ENCODE measurements at places on chromosomes 4 and X.

- no peak for DNase-seq
These were observed 83.8 kb downstream of the GRID2 start for GRCh38 chr4:92387459-92388069.

- DNase-seq: no peak
These were observed 163.1 kb downstream of the CPE start for GRCh38 chr4:165541851-165542459.

DNA sequence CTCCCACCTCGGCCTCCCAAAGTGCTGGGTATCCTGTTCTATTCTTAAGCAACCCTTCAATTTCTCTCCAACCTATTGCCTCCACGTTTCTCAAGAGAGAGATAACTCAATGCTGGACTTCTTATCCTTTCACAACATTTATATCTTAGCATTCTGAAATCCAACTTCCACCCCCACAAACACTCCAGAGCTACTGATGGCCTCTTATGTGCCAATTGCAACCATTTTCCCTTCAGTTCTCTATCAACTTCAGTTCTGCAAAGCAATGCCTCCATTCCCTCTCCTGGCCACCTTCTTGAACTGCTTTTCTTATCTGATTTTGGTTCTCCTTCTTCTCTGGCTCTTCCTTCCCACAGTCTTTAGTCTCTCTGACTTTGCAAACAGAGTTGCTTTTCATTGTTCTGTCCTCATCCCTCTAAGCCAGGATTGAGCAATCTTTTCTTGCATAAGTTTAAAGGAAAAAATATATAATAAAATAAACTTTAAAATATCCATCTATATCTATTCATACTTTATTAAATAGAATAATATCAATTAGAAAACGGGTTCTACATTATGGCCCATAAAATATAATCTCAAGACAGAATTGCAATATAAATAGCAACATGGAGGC is 3.6 kb upstream of the STBD1 start:
- no peak for DNase-seq

- peak; percentile 14 for DNase-seq
These were observed at the start of gene SLC16A2 for GRCh38 chrX:74421036-74421739. SLC16A2 (plus strand) TSS chrX:74421493; CDS start chrX:74421638, 145 bp downstream.

DNA sequence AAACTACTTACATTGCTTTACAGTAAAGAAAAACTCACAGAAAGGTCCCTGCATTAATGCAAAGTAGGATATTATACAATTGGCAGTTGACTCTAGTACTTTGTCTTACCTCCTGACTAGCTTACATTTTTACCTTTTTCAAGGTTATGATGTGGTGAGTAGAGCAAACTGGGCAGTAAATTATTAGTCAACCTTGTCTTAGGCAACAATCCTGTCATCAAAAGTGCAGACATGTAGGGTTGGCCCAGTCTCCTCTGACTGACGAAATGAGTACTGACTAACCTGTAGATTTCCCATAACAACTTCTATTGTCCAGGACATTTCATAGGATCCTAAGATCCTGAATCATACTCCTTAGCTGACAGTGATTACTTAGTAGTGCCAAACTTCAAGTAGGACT is 142.0 kb upstream of the NUDT6 start:
- DNase-seq: no peak

DNA sequence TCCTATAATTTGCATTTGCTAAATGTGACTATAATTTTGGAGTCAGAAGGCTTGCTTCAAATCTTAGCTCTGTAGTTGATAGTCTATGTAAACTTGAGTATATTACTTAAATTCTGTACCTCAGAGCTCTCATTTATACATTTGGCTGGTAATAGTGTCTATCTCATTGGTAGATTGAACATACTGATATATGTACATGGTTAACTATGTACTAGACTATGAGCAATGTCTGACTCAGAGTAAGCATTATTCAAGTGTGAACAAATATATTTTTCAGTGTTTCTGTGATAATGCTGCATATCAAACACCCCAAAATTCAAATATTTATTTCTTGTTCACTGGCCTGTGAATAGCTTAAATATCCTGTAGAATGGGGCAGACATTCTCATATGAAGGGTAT is 1568.9 kb upstream of the PABPC4L start:
- no peak for DNase-seq

GRCh38 chr4:183987987-183988392 is 82.9 kb downstream of the STOX2 start:
- DNase-seq: peak; percentile 13

DNA sequence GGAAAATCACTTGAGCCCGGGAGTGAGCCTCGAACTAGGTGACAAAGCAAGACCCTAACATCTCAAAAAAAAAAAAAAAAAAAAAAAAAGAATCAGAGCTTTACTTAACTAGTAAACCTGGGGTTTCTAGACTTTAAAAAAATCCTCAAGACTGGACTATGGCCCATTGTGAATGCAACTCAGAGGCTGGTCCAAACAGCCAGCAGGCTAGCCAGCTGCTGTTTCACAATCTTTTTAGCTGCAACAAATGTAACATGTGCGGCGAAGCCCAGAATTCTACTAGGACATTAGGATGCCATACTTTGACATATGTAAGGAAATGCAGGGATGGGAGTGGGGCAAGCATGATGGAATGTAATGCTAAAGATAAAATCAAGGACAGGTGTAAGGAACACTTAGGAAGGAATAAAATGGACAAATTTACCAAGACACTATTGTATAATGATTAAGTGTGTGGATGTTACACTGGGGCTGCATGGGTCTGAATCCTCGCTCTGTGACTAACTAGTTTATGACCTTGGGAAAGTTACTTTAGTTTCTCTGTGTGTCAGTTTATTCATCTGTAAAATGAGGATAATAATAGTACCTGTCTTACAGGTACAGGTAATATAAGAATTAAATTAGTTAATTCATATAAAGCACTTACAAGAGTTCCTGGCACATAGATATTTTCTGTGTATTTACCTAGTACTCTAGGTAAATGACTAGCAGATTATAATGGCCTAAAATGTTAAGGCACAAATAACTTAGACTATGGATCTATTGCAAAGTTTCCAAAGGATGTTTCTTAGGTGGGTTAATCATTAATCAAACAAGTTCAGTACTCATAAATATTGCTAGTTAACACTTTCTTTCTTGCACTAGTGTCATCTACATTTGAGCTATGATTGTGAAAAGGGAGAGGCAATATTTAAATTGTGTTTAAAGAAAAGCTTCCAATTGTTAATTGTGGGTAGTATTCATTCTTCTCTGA is 49.5 kb downstream of the HELQ start:
- DNase-seq: no peak

DNA sequence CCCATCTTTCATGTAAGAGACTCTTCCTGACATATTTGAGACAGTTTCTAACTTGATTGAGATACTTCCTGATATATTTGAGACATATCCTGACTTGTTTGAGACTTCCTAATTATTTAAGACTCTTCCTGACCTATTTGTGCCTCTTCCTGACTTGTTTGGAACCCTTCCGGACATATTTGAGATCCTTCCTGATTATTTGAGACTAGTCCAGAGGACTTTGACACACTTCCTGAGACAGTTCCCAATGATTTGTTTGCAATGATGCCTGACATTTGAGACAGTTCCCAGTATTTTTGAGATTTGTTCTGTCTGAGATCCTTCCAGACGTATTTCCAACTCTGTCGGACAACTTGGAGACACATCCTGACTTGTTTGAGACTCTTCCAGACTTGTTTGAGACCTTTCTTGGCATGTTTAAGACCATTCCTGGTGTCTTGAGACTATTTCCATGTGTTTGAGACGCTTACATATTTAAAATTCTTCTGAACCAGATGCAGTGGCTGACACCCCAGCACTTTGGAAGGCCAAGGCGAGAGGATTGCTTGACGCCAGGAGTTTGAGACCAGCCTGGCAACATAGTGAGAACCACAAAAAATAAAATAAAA is 118.9 kb upstream of the USP9X start:
- DNase-seq: no peak

DNA sequence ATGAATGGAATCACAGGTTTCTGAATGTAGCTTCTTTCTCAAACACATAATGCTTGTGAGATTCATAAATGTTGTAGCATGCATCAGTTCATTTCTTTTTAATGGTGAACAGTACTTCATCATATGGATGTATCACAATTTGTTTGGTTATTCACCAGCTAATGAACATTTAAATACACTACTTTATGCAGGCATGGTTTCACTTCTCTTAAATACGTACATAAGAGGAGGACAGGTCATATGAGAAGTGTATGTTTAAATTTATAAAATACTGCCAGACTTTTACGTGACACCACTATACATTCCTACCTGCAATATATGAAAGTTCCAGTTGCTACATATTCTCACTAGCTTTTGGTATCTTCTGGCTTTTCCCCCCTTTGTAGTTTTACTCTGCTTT is 65.4 kb downstream of the ANKRD17 start:
- no peak for DNase-seq

- DNase-seq: no peak
These were observed 42.7 kb upstream of the CTAG2 start for GRCh38 chrX:154695911-154696675.

GRCh38 chr4:62513306-62513705 is 1313.2 kb downstream of the ADGRL3 start:
- no peak for DNase-seq

DNA sequence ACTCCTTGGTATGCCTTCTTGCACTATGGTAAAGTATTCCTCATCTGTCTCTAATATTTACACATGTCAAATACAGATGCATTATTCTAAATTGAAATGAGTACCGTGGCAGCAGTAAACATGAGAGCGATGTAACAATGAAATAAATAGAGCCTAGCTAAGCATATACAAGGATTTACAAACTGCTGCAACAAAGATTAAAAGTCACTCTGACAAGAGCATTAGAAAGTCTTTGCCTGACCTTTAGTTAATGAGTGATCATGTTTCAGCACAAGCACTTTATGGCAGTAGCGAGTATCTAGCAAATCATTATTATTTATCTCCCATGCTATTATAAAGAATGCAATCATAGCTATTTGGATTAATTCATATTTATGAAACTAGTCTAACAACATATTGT is 547.0 kb upstream of the NDST4 start:
- DNase-seq: no peak

DNA sequence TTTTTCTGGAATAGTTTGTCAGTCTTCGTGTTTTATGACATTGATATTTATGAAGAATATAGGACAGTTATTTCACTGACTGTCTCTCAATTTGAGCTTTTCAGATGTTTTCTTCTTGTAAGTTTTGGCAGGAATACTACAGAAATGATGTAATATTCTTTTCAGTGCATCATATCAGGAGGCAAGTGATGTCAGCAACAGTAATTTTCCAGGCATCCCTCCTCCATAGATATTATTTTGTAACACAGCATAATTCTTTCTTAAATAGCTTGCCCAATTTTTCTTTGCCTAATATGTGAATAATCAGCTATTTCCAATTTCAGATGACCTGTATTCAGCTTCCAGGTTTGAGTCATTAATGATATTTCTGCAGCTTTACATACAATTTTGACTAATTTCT is 211.1 kb downstream of the ADGRL3 start:
- DNase-seq: no peak

- no peak for DNase-seq
These were observed 174.0 kb upstream of the MAP3K15 start for GRCh38 chrX:19689170-19689779.

GRCh38 chr4:3792813-3793212 is 26.6 kb downstream of the ADRA2C start:
- no peak for DNase-seq

GRCh38 chrX:64782923-64783322 is 193.3 kb downstream of the ZC4H2 start:
- no peak for DNase-seq

GRCh38 chr4:75907966-75908365 is 5.7 kb upstream of the PPEF2 start:
- no peak for DNase-seq

- no peak for DNase-seq
These were observed 12.2 kb upstream of the CAMK2D start for GRCh38 chr4:113773756-113774155.

DNA sequence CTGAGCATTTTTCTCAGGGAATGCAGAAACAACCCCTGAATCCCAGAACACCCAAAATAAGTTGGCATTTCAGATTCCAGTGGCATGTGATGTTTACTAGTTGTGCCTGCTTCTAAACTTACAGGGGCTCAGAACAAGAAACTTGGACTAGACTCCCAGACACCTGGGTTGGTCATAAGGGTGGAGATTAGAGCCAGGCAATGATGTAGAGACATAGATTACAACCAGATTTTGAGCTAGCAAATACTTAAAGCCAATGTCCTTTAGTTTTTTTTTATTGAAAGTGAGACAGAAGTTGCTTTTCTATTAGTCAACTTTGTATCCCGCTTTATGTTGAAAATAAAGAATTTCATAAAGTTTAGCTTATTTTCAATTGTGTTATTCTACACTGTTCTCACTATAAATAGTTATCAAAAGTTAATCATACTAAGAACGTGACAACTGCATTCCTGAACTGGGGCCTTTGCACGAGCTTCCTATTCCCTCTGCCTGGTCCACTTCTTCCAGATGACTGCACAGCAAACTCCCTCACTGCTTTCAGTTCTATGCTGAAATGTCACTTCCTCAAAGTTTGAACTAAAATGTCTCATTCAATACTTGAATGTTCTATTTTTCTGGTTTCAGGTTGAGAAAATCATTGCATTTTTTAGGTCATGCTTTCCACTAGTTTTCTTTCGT is 224.7 kb upstream of the PPP1R2C start:
- no peak for DNase-seq

DNA sequence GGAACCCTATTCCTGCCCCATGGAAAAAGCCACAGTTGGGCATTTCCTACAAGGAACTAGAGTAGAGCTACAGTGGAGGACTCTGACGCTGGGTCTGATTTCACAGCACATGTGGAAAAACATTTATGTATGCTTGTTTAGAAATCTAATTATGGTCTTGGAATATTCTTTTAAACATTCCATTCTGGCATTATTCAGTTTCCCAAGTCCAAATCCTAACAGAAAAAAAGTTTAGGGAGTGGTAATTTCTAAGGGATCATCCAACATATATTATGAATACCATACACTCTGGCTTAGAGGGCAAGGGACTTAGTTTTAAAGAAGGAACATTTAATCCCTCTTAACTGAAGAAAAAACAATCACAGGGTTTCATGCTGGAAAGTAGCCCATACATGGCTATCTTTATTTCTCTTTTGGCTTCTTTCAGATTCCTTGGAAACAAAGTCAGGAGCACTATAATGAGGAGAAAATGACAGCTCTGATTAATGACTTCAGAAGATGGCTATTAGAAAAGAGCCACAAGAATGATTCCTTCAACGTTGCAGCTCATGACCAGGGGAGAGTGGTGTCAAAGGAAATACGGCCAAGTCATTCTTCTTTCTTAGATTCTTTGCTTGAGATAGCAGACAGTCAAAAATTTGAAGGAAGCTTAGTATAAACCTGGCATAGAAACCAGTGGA is 56.1 kb downstream of the CNGA2 start:
- DNase-seq: no peak

- DNase-seq: no peak
These were observed 73.2 kb downstream of the ARHGAP24 start for GRCh38 chr4:85548116-85548515.

DNA sequence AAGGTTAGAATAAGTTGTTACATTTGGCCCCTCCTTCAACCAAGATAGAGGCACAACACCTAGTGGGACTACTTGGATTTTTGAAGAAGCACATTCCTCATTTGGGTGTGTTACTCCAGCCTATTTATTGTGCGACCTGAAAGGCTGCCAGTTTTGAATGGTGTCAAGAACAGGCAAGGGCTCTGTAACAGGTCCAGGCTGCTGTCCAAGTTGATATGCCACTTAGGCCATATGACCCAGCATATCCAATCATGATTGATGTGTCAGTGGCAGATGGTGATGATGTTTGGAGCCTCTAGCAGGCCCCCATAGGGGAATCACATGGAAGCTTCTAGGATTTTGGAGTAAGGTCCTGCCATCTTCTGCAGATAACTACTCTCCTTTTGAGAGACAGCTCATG is 35.5 kb upstream of the UGT2B4 start:
- DNase-seq: no peak
